Esophagus squamous epithelium (tissue), 5 donors: ENCODE measurements at places on chromosomes 11 and 22. TPM values are rescaled to one million over a fixed set of nuclear protein-coding genes. Genes with fewer than 3 reads are reported as not detected.

The GVQW3 gene
- total RNA-seq, result 0.95 TPM

The ART1 gene
- total RNA-seq, result not detected

The CD3G gene
- total RNA-seq, result 4.0 TPM

The PTGDR2 gene
- 2.7 TPM for total RNA-seq

- H3K27ac ChIP-seq, result peak overlapping the region; percentile 95
- DNase-seq, result no peak
- no peaks in the 10 kb centered on the region for H3K27me3 ChIP-seq
- H3K36me3 ChIP-seq, result peaks cover 41% of the 10 kb centered on the region
Observed at GRCh38 chr22:28773461-28773867, 969 bp downstream of the CCDC117 start.

DNA sequence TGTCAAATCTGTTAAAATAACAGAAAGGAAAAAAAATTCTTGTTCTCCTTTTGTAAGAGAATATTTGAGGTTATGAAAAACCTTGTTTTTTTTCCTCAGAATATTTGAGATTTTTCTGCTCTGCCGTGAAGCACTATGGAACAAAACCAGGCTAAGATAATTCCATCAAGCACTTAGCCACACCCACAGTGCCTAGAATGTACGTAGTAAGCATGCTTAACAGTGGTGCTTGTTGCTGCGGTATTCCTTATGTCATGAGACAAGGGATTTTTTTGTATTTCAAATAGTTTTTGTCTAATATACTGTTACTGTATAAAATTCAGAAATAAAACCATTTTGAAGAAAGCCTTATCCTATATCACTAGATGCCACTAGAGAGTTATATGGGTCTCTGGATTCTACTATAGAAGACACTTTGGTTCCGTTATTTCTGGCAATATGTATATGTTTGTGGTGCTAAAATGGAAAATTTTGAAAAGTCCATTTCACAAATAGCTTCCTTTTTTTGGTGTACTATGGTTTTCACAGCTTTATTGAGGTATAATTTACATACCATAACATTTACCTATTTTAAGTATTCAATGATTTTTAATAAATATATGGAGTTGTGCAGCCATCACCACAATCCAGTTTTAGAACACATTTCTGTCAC is 23.7 kb downstream of the PDHX start:
- no peak overlapping the region for H3K27ac ChIP-seq
- no peak for DNase-seq
- H3K4me1 ChIP-seq, result no peaks in the 10 kb centered on the region
- H3K36me3 ChIP-seq, result no peaks in the 10 kb centered on the region

DNA sequence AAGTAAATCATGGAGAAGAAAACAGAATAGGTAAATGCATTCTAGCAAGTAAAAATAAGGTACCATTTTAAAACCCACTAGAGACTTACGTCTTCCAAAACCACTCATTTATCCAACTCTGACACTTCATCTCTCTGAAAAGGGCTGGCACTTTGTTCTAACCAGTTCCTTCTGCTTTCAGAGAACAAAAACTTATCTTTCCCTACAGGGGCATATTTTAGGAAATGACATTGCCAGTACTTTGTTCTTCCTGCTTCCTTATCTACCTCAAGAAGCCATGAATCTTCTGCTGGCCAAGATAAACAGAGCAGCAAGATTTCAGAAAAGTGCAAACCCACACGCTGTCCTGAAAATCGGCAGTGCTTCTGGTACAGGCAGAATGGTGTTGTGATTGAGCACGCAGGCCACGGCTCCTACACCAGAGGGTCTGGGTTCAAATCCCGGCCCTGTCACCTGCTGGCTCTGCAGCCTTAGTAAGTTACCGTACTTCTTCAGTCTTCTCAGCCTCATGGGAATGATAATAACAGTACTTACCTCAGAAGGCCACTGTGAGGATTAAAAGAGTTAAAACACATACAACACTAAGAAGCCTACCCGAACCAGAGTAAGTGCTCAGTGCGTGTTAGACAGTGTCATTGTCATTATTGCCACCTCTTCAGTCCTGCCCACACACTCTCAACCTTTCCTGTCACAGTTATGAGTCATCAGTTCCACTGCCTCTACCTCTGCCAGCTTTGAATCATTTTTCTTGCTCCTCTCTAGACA is 11.0 kb downstream of the MPZL3 start:
- H3K36me3 ChIP-seq, result no peaks in the 10 kb centered on the region
- no peak for DNase-seq
- H3K27me3 ChIP-seq, result no peaks in the 10 kb centered on the region
- H3K4me3 ChIP-seq, result peak overlapping the region; percentile 13

- no peaks in the 10 kb centered on the region for H3K36me3 ChIP-seq
- H3K4me3 ChIP-seq, result no peak overlapping the region
- no peaks in the 10 kb centered on the region for H3K27me3 ChIP-seq
- no peak overlapping the region for H3K27ac ChIP-seq
- no peak for DNase-seq
Observed at GRCh38 chr11:47905358-47906059, 57.4 kb upstream of the NUP160 start.

DNA sequence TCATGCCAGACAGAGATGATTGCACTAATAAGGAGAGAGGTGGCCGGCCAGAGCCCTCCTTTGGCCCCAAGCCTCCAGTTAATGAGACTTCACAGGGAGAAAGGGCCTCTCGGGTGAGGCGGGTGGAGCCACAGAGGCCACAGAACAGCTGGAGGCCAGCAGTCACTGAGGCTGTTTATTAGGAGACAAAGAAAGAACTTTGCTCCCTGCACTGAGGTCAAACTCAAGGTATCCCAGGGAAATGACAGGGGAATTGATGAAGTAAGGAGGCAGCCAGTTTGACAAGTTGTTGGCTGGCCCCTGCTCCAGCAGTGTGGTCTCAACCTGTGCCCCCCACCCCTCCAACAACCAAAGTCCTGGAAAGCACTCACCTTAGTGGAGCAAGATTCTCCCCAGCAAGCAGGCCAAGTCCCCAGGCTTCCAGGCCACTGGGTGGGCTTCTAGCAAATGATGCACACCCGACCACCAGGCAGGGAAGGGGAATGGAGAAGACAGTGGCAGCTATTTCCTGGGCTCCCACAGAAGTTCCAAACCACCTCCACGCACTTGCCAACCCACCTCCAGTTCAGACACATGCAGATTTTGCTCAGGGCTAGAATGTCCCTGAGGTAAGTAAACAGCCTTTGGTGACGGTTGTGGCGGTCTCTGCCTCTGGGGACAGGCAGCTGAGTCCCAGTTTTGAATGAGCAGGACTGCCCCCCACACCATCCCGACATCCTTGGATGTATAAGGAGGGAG is 53.2 kb downstream of the RPUSD4 start:
- peaks cover 7% of the 10 kb centered on the region for H3K4me1 ChIP-seq
- no peak for DNase-seq
- H3K36me3 ChIP-seq, result no peaks in the 10 kb centered on the region

DNA sequence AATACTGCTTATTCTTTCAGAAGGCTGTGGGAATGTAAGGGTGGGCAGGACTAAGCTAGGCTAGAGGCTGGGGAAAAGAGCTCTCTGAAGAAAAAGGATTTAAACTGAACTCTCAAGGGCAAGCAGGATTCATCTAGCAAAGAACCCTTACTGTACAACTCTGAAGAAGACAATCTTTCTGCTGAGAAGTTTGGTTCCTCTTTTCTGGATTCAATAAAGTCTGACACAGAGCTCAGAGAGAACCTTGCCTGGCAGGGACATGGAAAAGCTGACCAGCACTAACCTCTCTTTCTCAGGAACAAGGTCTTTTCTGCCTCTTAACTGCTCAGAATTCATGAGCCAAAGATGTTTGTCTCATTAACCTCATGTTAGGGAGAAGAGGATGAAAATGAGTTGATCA is 388.4 kb upstream of the DDI1 start:
- H3K27me3 ChIP-seq, result no peaks in the 10 kb centered on the region
- H3K4me1 ChIP-seq, result no peaks in the 10 kb centered on the region
- no peak overlapping the region for H3K27ac ChIP-seq
- DNase-seq, result no peak

DNA sequence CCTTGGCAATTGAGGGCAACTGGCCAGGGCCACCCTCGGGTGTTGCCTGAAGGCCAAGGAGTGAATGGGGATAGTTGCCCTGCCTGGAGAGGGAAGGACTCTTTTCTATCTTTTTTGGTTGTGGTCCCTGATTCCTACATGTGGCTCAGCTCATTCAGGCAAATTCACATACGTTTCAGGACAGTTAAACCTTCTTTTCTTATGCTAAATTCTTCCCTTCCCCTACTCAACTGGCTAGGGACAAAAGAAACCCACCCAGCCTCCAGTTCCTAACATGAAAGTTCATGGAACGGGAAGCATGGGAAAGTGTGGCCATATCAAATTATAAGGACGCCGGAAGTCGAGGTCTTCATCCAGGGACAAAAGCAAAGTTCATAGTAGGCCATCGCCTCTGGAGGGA is 26.3 kb upstream of the APLNR start:
- H3K27me3 ChIP-seq, result no peaks in the 10 kb centered on the region
- H3K4me1 ChIP-seq, result no peaks in the 10 kb centered on the region
- H3K4me3 ChIP-seq, result no peak overlapping the region

DNA sequence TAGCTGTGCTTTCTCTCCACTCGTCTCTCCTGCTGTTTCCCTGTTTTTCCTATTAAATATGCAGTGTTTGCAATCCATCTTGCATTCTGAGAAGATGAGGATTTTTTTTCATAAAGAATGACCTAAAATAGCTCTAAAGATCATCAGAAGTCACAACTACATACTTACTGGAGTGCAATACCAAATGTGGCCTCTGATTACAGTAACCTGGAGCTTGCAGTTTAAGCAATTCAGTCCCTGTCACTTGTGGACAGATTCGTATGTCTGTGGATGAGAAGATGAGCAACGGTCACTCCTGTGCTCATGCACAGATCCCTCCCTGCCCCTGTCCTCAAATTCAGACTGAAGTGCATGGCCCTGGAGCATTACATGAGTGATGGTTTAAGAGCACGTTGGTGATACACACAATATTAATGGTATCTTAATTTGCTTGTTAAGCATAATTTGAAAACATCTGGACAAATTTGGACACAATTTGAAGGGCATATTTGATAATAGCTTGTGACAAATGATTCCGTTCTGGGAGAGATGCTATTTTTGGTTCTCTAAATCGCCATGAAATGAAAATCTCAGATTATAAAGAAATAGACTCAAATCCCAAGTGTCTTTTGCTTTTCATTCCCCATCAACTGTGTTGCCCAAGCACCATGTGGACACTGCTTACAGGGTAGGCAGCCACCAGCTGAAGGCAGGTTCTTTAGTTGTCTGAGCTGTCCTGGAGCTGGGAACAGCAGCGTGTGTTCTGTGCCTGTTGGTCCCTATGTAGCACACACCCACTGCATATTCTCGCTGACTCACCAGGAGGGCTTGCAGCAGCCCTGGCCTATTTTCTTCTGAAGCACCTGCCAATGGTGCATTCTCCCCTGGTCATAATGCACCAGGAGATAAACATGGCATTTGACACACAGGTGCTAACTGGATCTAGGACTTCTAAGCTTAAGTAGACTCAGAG is 32.6 kb upstream of the PRAME start:
- no peaks in the 10 kb centered on the region for H3K27me3 ChIP-seq
- H3K4me1 ChIP-seq, result no peaks in the 10 kb centered on the region
- no peak for DNase-seq
- no peaks in the 10 kb centered on the region for H3K36me3 ChIP-seq
- H3K27ac ChIP-seq, result no peak overlapping the region

DNA sequence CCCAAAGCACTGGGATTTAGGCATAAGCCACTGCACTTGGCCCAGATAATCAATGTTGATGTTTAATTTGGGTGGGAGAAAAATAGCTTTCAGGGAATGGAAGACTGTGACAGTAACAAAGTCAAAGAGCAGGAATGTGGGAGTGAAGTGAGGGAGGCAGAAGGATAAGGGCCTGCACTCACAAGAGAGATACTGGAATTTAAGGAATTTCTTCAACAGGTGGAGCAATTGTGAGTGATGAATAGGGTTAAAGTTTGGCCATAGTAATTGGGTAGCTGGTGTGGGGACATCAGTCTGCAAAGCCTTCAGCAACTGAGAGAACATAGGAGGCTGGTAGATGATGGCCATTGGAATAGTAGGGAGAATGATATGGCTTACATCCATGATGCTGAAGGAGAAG is 8.6 kb upstream of the APBB1 start:
- no peaks in the 10 kb centered on the region for H3K36me3 ChIP-seq
- no peak for DNase-seq
- H3K27ac ChIP-seq, result no peak overlapping the region
- H3K4me3 ChIP-seq, result no peak overlapping the region
- H3K27me3 ChIP-seq, result no peaks in the 10 kb centered on the region
- H3K4me1 ChIP-seq, result no peaks in the 10 kb centered on the region

- peaks cover 20% of the 10 kb centered on the region for H3K4me1 ChIP-seq
- H3K4me3 ChIP-seq, result no peak overlapping the region
- H3K36me3 ChIP-seq, result no peaks in the 10 kb centered on the region
- no peak for DNase-seq
Observed at GRCh38 chr11:69151836-69152235, 3.9 kb upstream of the SMIM38 start.

- peak overlapping the region; percentile 69 for H3K4me3 ChIP-seq
- peaks cover 46% of the 10 kb centered on the region for H3K36me3 ChIP-seq
- H3K27ac ChIP-seq, result peak overlapping the region; percentile 100
Observed at GRCh38 chr11:65423516-65424204, 1.1 kb downstream of the NEAT1 start.

DNA sequence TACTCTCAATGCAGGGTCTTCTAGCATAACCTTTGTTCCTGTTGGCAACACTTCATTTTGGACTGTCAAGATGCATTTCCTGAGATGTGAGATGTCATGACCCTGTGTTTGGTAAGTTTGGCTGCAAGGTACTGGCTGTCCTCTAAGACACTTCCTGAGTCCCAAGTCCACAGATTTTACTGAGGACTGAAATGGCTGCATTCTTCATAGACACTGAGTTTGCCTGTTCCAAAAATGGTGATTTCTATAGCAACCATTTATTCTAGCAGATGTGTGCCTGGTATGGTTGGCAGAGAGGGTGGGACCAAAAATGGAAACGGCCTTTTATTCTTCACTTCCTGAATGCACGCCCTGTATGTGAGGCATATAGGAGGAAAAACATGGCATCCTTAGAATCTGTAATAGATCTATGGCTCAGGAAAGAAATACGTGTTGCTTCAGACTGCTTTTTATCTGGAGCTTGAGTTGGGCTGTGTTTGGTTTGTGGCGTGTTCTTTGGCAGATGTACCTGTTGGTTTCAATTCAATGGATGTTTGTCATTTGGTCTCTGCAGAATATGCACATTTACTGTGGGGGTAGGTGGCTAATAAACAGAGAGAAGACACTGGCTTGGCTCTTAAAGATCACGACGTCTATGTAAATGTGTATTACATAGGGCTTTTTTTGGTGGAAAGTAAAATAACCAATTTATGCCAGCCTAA is 62.4 kb downstream of the ZBTB16 start:
- no peak overlapping the region for H3K27ac ChIP-seq
- peaks cover 21% of the 10 kb centered on the region for H3K36me3 ChIP-seq
- no peaks in the 10 kb centered on the region for H3K27me3 ChIP-seq
- H3K4me1 ChIP-seq, result peaks cover 66% of the 10 kb centered on the region
